Activated effector memory CD4-positive, alpha-beta T cell treated with anti-CD3 and anti-CD28 coated beads, Interleukin-2, amount 50 U/mL, for 16 hours (primary cell): ENCODE measurements at places on chromosomes 6 and 20.

- no peak for DNase-seq
These were observed 29.8 kb upstream of the TCP11 start for GRCh38 chr6:35170891-35171290.

- DNase-seq: no peak
These were observed 60.2 kb downstream of the PSMG4 start for GRCh38 chr6:3318821-3319540.

GRCh38 chr6:137497721-137498463 is 3.7 kb upstream of the OLIG3 start:
- peak; percentile 66 for DNase-seq

DNA sequence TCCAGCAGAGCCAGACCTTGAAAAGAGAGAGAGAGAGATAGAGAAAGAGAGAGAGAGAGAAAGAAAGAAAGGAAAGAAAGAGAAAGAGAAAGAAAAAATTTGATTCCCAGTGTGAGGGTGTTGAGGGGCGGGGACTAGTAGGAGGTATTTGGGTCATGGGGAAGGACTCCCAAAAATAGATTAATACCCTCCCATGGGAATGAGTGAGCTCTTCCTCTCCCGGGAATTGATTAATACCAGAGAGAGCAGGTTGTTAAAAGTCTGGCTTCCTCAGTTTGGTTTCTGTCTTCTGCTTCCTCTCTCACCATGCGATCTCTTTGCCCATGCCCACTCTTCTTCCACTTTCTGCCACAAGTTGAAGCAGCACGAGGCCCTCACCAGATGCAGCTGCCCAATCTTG is 28.8 kb upstream of the CFAP206 start:
- DNase-seq: no peak

DNA sequence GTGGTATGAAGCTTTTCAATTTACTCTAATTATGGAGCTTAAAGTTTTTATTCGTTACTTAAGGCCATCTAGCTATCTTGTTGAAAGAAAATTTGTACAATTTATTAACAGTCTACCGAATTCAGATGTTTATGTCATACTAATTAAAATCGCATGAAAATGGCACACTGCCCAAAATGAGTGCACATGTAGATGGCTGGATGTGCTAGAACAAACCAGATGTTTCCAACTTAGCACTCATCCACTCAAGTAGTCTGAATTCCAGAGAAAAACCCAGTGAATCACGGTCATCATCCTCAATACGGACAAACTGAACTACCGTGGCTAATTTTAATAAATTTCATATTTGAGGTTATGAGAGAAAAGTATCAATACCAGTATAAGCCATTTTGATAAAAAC is 70.4 kb downstream of the COL12A1 start:
- DNase-seq: no peak

DNA sequence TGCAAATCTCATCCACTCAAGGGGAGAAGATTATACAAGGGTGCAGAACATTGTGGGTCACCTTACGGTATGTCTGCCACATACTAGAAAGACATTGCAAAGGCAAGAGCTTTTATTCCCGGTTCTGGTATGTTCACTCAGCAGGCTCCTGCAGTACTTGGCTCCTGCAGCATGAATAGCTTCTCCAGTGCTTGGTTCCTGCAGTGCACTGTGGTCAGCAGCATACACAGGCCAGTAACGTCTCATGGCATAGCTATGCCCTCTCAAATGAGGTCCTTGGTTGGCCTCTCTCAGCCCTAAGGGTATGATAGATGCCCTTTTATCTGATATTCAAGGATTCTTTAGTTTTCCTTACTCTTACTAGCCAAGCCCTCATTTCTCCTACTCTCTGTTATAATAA is 12.6 kb downstream of the TCP11 start:
- no peak for DNase-seq

DNA sequence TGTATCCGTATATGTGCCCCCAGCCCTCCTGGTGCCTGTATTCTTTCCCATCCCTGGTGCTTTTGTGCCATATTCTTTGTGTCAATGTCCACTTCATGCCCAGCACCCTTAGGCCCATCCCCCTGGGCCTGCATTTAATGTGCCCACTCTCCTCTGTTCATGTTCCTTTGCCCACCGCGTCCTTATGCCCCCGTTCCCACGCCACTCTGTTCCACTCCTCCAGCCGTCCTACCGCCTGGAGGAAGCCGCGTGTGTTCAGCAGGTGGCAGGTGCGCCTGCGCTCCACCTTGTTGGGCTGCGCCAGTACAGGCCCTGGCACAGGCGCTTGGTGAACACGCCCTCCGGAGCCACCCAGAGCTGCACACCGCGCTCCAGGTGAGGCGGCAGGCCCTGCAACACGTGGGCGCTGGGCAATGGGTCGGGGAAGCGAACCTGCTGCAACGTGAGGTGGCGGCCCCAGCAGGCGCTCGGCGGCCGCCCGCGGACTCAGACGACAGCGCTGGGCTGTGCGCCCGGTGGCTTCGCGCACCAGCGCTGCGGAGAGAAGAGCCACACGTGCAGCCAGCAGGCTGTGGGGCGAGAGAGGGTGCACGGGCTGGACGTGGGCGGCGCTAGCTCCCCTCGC is 4.0 kb upstream of the FOXS1 start:
- DNase-seq: no peak

- DNase-seq: no peak
These were observed 633.4 kb upstream of the EPHA7 start for GRCh38 chr6:94052749-94053148.

DNA sequence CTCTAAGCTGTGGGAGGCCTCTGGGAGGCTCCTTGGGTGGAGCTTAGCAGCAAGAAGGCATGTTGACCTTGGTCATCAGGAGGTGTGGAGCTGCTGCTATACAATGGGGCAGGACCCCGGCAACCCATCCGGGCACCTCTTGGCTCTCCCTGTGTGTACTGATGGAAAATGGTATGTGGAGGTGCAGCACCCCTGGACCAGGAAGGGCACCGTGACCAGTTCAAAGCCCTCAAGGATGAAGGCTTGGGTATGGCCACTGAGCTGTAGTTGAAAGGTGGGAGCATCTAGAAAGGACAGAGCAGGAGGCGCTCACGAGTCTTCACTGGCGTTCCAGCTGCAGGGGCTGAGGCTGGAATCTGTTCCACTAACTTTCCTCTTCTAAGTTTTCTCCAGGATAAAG is 6.7 kb upstream of the IRF4 start:
- DNase-seq: no peak

DNA sequence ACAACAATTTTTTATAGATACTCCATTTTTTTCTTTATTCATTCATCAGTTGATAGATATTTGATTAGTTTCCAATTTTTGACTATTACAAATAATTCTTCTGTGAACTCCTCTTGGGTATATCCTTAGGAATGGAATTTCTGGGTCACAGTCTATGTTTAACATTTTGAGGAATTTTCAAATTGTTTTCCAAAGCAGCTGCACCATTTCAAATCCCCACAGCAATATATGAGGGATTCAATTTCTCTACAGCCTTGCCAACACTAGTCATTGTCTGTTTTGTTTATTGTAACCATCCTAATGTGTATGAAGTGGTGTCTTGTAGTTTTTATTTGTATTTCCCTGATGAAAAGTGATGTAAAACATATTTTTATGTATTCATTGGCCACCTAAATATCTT is 320.3 kb upstream of the DEFB112 start:
- no peak for DNase-seq

GRCh38 chr6:70956451-70957283 is at the start of gene B3GAT2:
B3GAT2 (minus strand) TSS chr6:70957060; CDS start chr6:70956429, 631 bp downstream.
- no peak for DNase-seq

DNA sequence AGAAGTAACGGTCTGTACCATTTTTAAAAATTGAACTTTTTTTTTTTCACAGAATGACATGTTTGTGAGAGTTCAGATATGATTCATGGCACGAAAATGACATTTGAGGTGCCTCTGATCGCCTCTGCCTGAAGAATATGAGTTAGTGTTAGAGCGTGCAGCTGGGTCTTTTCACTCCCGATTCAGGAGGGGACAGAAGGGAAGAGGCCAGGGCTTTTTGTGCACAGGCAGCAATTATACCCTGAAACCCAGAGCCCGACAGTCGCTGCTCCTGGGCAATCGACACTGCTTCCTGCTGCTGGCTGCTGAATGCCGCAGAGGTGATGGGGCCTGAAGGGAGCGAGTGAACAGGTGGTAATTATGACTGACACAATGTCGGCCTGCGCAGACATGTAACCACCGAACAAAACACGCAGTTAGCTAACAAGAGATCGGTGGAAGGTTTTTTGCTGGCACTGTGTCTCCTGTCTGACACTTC is 652.0 kb upstream of the NOX3 start:
- no peak for DNase-seq

- no peak for DNase-seq
These were observed 696.7 kb upstream of the MARCKS start for GRCh38 chr6:113160306-113161017.

GRCh38 chr6:395432-396125 is 4.0 kb downstream of the IRF4 start:
- no peak for DNase-seq

DNA sequence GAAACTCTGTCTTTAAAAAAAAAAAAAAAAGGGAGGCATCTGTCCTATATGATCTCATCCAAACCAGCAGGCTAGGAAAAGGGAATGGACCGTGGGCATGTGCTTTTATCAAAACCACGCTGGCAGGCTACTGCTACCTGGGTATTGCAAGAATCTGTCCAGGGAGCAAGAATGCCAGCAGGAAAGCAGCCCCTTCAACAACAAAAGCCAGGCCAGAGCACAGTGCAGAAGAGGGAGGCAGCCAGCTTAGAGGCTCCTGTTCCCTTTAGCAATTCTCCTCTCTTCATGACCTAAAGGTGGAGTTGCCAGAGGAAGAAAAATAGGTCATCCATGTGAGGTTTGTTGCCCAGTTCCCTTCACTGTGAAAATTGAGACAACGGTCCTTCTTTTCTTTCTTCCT is 18.2 kb downstream of the TBC1D20 start:
- no peak for DNase-seq

DNA sequence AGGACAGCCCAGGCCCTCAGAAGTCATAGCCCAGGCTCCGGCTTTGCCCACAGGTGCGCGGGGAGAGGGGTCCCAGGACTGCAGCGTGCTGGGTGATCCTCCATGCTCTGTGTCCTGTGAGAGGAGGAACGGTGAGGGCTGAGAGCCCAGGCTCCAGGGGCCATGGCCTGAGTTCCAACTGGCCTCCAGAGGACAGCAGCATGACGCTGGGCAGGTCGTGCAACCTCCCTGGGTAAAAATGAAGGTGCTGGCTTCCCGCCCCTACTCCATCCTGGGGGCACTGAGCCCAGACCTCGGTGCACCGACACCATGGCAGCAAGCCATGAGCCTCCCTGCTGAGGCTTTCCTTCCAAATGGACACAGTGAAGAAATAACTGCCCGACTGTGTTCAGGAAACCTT is 305.4 kb downstream of the TAF4 start:
- peak; percentile 37 for DNase-seq

GRCh38 chr6:36927691-36928546 is 26.6 kb upstream of the PI16 start:
- DNase-seq: no peak

GRCh38 chr6:96017070-96017359 is 1.2 kb downstream of the FUT9 start:
- DNase-seq: no peak

DNA sequence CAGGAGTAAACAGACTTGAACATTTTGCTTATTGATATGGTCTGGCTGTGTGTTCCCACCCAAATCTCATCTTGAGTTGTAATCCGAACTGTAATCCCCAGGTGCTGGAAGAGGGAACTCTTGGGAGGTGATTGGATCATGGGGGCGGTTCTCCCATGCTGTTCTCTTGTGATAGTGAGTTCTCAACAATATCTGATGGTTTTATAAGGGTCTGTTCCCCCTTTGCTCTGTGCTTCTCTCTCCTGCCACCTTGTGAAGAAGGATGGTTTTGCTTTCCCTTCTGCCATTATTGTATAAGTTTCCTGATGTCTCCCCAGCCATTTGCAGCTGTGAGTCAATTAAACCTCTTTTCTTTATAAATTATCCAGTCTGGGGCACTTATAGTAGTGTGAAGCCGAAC is 40.0 kb downstream of the MYLIP start:
- no peak for DNase-seq

GRCh38 chr6:137056121-137056880 is 11.5 kb upstream of the IL20RA start:
- DNase-seq: no peak

GRCh38 chr20:33685328-33686099 is 671 bp downstream of the E2F1 start:
- peak; percentile 83 for DNase-seq

DNA sequence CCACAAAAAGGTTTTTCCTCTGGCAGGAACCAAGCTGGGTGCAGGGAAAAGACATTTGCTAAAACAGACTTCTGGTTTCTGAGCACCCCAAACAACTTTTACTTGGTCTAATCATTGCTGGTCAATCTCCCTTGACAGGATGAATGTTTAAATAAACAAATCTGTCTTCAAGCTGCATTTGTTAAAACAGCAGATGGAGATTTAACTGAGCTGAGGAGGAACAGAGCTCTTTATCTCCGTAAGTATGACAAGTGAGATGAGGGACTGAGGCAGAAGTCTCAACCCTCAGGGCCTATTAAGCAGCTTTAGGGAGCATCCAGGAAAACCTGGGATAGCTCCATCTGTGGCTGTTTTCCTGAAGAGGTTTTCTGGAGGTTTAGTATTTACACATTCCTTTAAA is 40.6 kb downstream of the NINL start:
- no peak for DNase-seq

DNA sequence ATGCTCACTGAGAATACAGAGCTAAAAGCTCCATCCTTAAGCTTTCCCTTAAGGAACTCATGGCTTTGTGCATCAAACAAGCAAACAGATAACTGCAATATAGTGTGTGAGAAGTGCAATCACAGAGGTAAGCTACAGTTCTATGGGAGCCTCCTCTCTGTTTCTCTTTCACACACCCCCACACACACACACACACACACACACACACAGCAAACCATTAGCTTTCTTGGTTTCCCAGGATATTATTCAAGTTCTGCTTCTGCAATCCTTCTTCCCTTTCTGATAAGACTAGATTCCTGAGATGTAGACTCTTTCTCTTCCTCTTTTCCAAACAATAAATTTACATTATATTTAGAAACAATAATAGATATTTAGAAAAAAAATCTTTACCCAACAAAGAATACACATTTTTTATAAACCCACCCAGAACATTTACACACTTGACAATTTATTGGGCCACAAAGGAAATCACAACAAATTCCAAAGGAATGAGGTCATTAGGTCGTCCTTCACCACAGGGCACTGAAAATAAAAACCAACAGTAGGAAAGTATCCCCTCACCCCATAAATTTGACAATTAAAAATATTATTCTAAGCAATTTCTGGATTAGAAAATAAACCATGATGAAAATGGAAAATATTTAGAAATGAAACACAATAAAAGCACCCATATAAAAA is 9.3 kb upstream of the GFOD1 start:
- no peak for DNase-seq

- no peak for DNase-seq
These were observed 38.3 kb upstream of the CD2AP start for GRCh38 chr6:47439348-47439668.

- no peak for DNase-seq
These were observed 54.3 kb downstream of the RALGAPA2 start for GRCh38 chr20:20658123-20658522.
